ENCODE measurements at places on chromosomes 13 and 19.

- DNase-seq: no peak
Observed at GRCh38 chr19:45358213-45358792, 12.1 kb downstream of the ERCC2 start.

DNA sequence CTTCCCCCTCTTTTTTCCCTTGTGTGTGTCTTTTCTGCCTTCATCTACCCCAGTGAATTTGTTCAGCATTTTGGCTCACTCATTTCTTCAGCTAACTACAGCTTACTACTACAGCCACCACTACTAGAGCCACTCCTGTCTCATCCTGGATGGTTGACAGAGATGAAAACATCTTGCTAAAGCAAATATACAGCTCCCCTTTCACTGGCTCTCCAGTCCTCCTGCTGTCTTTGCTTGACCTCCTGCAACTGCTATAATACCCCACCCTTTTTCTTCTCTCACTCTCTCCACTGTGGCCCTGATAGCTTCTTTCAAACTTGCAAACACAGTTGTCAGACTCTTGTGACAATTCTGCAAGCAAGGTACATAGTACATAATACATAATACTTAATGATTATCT lies 523.6 kb downstream of the DCT start:
- no peak for DNase-seq

DNA sequence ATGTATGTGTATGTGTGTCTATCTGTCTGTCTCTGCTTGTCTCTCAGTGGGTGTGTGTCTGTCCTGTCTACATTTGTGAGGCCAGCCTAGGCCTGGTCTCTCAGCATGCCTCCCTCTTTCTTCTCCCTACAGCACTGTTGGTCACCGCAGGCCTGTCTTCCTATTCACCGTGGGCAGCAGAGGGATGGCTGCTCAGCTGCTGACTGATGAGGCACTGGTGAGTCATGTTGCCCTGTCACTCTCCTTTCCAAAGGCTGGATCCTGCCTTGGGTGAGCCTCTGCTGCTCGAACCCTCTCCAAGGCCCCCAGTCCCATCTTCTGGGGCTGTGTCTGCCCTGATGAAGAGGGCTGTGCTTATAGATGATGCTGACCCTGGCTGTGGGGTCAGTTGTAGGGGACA lies 6.3 kb downstream of the ZNF71 start:
- DNase-seq: no peak

DNA sequence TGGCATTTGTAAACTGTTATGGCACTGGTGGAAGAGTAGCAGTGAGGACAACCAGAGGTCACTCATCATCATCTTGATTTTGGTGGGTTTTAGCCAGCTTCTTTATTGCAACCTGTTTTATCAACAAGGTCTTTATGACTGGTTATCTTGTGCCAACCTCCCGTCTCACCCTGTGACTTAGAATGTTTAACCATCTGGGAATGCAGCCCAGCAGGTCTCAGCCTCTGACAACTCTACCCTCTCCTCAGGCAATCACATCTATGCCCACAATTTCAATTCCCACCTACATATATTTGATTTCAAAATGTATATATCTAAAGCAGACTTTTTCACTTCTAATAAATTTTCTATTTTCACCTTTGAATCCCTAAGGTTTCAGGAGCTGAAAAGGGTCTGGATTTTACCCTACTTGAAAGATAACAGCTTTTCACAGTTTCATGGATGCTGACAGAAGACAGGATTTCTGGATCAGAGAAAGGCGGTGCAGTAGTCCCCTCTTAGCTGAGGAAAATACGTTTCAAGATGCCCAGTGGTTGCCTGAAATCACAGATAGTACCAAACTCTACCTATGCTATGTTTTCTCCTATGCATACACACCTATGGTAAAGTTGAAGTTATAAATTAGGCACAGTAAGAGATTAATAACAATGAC lies 1171.8 kb downstream of the DIAPH3 start:
- no peak for DNase-seq

DNA sequence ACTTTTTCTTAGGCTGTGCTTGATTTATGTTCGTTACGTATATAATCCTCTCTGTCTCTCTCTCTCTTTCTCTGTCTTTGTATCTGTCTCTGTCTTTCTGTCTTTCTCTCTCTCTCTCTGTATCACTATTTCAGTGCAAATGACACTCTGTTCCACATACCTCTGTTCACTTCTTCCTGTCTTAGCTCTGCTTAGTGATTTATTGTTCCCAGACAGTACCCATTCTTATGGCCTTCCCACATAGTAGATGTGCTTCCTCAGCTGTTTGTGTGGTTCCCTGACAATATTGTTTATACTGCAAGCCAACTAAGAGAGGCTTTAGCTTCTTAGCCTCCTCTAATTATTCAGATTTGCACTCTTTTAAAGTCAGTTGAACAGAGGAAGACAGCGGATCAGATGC lies 1244.2 kb downstream of the DIAPH3 start:
- no peak for DNase-seq

- DNase-seq: no peak
Observed at GRCh38 chr19:48665786-48666185, 7.0 kb downstream of the NTN5 start.

DNA sequence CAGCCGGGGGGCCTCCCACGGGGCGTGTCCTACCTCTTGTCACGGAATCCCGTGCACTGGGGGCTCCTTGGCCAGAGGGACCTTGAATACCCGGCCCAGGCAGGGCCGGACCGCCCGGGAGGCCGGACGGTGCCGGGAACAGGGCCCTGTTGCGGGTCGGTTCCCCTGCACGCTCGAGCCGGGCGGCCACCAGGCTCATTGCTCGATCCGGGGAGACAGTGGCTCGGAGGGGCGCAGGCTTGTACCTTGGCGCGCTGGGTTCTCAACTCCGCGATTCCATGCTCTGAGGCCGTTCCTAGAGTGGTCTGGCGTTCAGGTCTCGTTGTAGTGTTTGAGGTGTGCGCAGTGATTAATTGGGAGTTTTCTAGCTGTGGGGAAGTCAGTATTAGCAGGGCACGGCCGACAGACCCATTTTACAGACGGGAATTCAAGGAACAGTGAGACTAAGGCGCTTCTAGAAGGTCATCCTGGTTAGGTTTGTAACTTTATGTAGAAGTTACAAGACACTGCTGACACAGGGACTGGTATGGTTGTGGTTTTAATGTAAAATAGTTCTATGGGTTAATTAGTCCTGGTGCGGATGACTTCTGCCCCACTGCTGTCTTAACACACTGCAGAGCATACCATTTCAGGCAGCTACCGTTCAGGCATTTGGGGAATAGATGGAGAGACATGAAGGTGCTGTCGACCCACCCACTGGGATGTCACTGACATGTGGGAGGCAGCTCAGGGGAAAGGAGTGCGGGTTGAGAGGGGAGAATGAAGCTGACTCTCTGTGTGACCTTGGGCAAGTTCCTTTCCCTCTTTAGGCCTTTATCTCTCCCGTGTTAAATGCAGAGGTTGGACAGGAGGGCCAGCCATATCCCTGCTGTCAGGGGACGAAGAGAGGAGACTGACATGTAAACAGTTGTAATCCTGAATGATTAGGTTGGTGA lies 592 bp downstream of the CLPTM1 start:
- no peak for DNase-seq

- DNase-seq: no peak
Observed at GRCh38 chr13:84609716-84610115, 727.4 kb upstream of the SLITRK1 start.

DNA sequence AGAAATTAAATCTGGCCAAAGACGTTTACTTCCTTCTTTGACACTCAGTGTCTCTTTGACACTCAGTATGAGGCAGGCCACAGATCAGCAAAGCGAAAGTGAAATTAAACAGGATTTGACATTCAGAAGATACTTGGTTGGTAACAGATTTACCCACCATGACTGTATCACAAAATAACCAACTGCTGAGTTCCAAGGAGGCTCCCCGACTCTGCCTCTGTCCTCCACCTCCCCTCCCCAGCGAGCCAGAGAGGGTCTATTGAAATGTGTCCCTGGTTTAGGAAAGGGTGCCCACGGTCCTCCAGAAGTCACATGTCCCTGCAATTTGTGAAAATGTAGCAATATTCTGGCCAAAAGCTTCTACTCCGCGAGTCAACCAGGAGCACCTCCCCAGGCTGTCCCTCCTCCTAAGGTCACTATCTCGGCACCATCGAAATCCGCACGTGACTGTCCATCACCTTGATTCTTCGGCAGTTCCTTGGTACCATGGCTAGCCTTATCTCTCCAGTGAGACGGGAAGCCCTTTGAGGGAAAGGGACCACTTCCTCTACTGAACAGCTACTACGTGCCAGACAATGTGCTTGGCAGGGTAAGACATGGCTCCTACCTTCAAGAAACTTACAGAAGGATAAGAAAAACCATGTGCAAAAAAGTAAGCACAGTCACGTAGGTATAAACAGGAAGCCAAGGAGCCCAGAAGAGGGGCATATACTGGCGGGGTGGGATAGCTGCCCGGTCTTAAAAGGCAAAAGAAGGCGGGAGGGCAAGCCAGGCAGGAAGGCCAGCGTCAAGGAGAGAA lies 1.5 kb downstream of the N4BP2L1 start:
- no peak for DNase-seq

DNA sequence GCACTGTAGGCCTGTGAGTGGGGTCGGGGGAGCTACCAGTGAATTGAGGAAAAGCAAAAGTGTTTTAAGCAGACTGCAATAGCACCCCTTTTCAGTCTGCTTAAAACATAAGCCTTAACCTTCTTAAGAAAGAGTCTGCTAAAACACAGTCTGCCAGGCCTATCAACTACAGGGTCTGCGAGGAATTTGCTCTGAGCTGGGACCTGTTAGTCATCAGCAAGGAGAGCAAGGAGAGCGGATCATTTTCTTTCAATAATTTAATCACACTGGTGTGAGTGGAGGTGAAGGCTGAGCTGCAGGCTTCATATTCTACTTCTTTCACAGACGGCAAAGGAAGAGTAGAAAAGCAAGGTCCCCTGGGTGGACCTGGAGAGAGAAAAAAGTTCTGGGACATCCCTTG lies 342.7 kb downstream of the ENOX1 start:
- no peak for DNase-seq

- DNase-seq: no peak
Observed at GRCh38 chr19:10812196-10812595, 23.8 kb downstream of the TMED1 start.

GRCh38 chr19:19329126-19329525 lies 8.5 kb downstream of the MAU2 start:
- no peak for DNase-seq

- no peak for DNase-seq
Observed at GRCh38 chr13:28684257-28684656, 25.3 kb downstream of the POMP start.

GRCh38 chr13:45179428-45179827 lies 21.4 kb downstream of the KCTD4 start:
- DNase-seq: no peak

DNA sequence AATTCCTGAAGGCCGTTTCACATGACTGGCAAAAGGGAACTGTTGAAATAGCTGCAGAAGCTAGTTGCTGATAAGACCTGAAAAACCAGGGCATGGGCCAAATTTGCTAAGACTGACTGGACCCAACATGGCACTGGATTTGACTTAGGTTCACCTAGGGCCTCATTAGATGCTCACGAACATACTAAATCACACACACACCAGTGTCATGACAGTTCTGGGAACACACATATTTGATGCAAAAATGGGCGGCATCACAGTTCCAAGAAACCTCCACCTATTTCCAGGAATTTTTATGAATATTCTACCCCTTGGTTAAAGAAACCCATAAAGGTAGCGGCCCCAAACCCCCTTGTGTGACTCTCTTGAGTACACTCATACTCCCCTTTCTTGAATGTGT lies 99.6 kb upstream of the OBI1 start:
- no peak for DNase-seq

- no peak for DNase-seq
Observed at GRCh38 chr19:40981591-40981990, 9.5 kb upstream of the CYP2B6 start.

DNA sequence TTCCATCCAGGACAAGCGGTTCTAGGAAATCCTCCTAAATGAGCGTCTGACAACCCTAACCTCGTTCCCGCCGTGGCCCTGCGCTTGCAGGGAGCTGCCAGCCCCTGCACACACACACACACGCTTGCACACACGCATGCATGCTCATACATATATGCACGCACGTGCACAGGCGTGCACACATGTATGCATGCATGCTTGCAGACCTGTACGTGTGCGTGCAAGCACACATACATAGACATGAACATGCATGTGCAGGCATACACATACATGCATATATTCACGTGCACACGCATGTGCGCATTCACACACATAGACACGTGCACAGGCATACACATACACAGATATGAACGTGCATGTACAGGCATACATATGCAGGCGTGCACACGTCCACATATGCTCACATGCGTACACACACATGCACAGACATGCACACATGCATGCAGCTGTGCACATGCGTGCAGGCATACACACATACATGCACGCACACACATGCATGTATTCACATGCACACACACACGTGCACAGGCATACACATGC lies 35.6 kb downstream of the SMIM24 start:
- no peak for DNase-seq

- DNase-seq: no peak
Observed at GRCh38 chr13:80168089-80168850, 172.7 kb downstream of the SPRY2 start.

GRCh38 chr13:44191504-44192171 lies 182.0 kb upstream of the SERP2 start:
- no peak for DNase-seq

DNA sequence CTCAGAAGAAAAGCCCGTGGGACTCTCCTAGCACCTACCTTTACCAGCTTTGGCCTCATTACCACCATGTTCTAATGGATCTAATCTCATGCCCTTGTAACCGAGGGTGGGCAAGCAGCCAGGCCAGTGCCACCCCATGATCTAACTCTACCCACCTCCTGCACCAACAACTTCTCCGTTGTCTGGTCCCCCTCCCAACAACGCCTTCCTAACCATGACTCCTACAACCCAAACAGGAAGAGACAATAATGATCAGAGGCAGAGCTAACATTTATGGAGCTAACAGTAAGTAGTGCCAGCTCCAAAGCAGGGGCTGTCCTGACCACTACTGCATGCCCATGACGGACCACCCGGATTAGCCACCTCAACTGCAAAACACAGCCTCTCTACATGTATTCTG lies 3.5 kb downstream of the USP12 start:
- DNase-seq: no peak

- no peak for DNase-seq
Observed at GRCh38 chr13:48686636-48687210, 33.0 kb downstream of the CYSLTR2 start.

Data from progenitor cell of endocrine pancreas (in vitro differentiated cells).